Choroid plexus epithelial cell (primary cell): ENCODE measurements at places on chromosomes 4 and X.

DNA sequence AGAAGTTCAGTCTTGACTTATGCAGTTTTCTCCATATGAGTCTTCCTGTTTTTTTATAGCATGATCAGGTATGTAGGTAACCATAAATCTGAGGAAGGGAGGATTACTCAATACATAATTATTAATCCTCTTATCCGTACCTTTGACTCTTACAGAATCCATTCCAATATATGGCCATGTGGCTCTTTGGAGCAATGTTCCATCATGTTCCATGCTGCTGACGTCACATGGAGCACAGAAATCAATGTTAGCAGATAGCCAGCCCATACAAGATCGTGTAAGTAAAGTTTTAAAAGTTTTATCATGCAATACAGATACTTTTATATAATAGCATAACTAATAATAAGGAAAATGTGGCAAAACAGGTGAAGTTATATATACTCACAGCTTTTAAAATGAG lies 19.6 kb downstream of the IL15 start:
- no peak for DNase-seq

GRCh38 chr4:56976837-56977320 lies 527 bp downstream of the NOA1 start:
- peak; percentile 13 for DNase-seq

- peak; percentile 65 for DNase-seq
Observed at GRCh38 chr4:152039023-152039481, 278.2 kb upstream of the GATB start.

GRCh38 chr4:155319516-155319915 lies 57.2 kb downstream of the MAP9 start:
- no peak for DNase-seq

DNA sequence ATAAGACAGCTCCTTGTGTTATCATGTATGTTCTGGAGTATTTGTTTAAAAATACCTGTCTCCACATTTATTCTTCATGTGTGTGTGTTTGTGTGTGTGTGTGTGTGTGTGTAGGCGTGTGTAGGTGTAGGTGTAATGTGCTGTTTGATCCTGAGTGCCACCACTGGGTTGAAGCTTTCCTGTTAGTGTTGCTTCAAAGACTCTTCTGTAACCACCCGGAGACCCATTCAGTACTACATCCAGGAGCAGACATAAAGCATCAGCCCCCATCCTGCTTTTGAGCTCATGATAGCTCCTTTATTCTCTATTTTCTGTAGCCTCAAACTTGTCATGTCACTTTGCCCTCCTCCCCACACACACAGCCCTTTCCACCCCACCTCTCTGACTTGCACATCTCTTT lies 3.0 kb upstream of the ZDHHC9 start:
- DNase-seq = no peak

DNA sequence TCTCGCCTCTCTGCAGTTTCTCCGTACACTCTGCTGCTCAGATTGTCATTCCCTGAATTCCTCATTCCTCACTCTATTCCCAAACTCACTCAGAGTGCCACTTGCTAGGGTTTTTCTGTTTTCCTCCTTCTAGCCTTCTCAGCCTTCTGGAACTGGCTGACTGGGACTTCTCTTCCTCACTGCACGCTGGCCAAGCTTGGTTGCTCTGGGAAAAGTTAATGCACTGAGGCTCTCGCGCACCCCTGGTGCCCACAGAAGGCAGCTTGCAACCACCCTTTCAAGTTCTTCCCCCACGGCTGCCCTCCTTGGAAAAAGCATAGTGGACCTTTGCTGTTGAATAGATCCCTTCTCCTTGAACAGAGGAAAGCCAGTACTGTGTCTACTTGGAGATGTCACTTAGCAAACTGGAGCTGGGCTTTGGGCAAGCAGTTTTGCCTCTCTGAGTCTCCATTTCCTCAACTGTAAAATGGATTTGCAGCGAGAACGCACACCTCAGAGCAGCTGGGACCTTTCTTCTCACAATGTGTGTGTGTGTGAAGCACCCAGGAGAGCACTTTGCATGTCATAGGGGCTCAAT lies 6.0 kb upstream of the CCKAR start:
- DNase-seq = no peak

GRCh38 chr4:7183780-7184460 lies 8.4 kb upstream of the SORCS2 start:
- no peak for DNase-seq

DNA sequence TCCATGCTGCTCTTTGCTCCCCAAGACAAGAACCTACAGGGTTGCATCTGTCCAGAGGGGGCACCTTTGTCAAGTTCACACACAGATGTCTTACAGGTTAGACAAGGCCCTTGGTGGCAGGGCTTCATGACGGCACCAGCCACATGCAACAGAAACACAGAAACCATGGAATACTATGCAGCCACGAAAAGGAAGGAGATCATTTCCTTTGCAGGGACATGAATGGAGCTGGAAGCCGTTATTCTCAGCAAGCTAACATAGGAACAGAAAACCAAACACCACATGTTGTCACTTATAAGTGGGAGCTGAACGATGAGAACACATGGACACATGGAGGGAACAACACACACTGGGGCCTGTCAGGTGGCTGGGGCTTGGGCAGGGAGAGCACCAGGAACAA lies 85.1 kb upstream of the NDP start:
- no peak for DNase-seq

GRCh38 chrX:84710611-84711010 lies 208.4 kb upstream of the HDX start:
- no peak for DNase-seq

DNA sequence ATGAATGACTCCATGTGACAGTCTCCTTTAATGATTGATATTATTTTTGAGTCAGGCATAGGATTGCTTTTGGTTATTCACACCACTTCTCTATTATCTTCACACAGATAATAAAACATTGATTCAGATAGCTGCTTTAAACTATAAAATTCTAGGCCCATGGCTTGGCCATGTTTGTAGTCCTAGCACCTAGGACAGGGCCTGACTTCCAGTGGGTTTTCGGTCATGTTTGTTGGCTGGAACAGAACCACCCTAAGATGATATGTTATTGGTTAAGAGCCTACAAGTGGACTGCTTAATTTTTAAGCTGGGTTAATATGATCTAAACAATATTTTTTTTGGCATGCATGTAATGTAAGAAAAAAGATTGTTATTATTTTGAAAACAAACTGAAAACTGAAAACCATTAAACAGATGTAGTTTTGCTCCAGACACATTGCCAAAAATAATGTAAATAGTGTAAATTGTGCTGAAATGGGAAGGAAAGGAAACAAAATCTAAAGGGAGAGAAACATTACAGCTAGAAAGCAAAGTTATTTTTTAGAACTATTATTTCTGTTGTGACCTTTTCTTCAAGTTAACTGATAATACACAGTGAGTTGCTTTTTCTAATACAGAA lies 98.0 kb downstream of the FRAS1 start:
- DNase-seq = no peak

DNA sequence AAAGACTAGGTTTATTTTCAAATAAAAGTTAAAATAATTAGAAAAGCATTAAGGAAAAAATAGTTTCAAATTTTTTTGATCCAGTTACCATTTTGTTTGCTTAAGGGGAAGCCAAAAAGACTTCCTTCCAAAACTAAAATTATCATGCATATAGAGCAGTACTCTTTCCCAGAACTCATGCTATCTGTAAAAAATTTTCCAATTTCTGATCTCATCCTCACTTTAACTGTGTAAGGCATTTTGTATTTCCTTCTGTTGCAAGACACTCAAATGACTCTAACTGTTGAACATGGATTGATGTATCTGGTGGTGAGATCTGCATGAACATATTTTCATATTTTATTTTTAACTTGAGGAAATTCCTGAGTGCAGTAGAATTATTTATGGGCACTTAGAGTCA lies 150.1 kb downstream of the ADAM29 start:
- no peak for DNase-seq

DNA sequence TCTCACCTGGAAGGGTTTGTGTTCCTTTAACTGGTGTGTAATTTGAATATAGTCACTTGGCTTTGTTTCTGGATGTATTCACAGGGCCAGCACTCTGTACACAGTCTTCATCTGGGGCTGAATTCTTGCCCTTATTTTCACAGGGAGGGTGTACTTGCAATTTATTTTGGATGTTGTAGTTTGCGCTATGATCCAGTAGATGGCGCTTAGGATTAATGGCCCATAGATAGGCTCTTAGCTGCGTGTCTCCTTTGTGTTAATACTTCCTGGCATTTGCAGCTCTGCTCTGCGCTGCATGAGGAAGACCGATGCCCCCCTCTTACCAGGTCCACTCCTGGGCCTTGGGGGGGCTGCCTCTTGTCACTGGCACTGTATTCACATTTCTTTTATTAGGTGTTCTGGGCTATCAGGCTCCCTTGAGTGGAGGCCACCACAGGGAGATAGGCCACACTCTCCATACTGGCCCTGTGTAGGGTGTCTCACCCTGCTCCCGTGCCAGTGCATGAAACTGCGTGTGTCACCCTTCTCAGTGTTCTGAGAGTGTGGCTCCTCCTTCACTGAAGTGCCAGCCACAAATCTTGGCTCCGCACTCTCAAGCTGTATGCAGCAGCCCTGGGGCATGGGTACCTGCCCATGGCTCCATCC lies 562.2 kb downstream of the ZIC3 start:
- peak; percentile 34 for DNase-seq

DNA sequence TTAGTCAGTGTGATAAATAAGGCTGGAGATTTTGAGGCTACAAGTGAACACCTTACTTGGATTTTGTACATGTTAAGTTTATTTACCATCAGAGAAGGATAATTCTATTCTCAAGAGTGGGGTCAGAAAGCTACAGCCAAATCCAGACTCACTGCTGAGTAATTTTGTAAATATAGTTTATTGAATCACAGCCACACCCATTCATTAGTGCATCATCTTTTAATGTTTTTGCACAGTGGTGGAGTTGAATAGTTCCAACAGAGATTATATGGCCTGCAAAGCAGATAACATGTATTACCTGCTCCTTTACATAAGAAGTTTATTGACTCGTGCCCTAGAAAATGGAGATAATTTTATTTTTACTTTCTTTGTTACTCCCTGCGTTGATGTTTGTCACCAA lies 60.4 kb downstream of the PCDH18 start:
- DNase-seq = no peak

DNA sequence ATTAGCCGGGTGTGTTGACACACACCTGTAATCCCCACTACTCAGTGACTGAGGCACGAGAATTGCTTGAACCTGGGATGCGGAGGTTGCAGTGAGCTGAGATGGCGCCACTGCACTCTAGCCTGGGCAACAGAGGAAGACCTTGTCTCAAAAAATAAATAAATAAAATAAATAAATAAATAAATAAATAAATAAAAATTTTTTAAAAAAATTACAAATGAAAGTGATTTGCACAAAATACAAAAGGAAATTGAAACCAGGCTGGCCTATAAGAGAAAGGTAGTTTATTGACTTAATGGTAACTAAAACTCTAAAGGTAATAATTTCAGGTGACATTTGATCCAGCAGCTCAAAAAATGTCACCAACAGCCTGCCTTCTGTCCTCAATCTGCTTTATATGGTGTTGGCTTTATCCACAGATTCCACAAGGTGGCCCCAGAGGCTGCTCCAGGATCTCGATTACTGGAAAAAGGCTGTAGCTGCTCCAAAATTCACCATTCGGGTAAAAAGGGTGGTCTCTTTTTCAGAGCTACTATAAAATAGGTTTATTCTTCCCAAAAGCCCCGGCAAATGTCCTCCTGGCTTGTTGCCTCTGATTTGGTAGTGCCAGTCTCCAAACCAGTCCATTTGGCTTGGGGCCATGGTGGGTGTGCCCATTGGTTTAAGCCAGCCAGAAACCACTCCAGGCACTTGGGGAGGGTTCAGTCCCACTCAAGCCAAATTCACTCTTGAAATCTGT lies 61.4 kb upstream of the TRIM2 start:
- peak; percentile 82 for DNase-seq
